ENCODE measurements at places on chromosomes 3 and 15. TPM values are rescaled to one million over a fixed set of nuclear protein-coding genes. Genes with fewer than 3 reads are reported as not detected.

The SUSD5 gene
- 38.5 TPM for total RNA-seq

The NLGN1 gene
- total RNA-seq: not detected

DNA sequence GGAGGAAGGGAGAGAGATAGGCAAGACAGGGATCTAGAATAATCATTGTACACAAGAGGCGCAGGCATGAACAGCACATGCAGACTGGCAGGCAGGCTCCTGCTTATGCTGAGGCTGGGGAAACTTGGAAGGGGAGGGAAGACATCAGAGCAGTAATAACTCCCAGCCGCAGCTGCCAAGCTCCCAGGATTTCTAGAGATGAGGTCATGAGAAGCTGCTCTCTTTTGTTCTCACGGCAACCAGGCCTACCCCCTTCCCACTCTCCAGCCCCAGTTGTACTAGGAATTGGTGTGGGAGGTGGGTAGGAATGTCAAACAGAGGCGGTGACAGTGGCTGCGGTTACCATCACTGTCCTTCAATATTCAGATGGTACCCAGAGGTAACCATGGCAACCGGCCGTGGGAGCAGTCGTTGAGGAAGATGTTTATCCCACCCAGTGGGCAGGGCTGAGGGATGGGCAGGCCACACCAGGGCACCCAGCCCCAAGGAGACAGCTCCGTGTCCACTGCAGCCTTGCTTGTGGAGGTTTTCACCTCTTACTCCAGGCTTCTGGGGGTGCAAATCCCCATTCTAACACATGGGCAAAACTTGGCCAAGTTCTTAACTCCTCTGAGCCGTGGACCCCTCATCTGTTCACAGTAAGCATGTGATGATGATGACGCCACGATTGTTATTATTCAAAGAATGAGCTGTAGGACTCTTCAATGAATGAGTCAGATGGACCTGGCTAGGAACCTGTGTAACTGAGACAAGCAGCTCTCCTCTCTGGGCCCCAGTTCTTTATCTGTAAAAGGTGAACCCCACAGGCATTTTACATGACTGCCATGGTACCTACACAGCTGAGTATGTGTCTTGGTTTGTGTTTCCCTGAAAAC lies 360.8 kb upstream of the PROK2 start:
- no peak for DNase-seq
- no peaks in the 10 kb centered on the region for H3K36me3 ChIP-seq
- H3K4me3 ChIP-seq: no peak overlapping the region
- no peaks in the 10 kb centered on the region for H3K27me3 ChIP-seq
- H3K4me1 ChIP-seq: peaks cover 30% of the 10 kb centered on the region

GRCh38 chr3:23497156-23497555 lies 294.0 kb downstream of the UBE2E2 start:
- H3K36me3 ChIP-seq: no peaks in the 10 kb centered on the region
- no peak overlapping the region for H3K4me3 ChIP-seq
- no peak for DNase-seq

The CRABP1 gene
- not detected for total RNA-seq

DNA sequence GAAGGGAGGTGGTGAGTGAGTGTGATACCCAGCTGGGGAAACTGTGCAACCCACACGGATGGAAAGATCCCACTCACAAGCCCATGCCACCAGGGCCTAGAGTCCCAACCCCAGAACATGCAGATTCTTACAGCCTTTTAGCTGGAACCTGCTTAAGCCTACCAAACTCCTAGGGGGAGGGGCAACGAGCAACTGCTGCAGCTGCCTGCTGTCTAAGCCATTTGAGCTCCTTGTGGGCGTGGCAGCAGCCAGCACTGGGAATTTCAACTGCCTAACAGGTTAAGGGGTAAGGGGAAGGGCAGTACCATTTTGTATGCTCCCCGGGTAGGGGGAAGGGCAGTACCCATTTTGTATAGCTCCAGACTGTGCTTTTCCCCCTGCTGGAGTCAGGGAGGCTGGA lies 673.2 kb upstream of the BCHE start:
- no peak overlapping the region for H3K27ac ChIP-seq
- no peak for DNase-seq
- H3K27me3 ChIP-seq: no peaks in the 10 kb centered on the region

DNA sequence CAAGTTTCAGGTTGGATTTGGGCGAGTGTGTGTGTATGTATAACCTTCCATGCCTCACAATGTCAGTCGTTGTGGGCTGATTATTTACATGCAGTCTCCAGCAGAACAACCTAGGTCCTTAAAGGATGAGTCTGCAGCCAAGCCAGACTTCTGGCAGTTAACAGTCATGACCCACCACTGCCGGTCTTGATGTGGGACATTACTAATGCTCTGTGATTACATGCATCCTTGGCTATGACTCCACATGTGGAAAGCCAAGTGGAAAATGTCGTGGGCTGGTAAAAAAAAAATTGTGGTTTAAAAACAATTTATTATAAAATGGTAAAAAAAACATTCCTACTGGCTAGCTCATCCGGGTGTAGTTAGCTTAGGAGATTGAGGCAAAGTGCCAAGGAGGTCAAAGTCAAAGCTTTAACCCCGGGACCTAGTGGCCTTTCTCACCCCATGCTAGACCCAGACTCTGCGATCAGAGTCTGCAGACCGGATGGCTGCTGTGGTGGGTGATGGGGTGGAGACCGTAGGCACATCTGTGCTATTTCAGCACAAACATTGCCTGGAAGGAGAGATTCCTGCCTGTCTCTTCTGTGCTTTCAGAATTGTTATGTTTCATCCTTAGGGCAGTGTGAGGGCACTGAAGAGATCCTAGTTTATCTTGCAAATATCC lies 6.8 kb downstream of the RARRES1 start:
- DNase-seq: no peak
- no peak overlapping the region for H3K4me3 ChIP-seq
- peaks cover 4% of the 10 kb centered on the region for H3K36me3 ChIP-seq
- H3K4me1 ChIP-seq: peaks cover 39% of the 10 kb centered on the region
- peak overlapping the region; percentile 69 for H3K27ac ChIP-seq

GRCh38 chr3:76585794-76586392 lies 454.0 kb upstream of the ROBO2 start:
- no peak overlapping the region for H3K4me3 ChIP-seq
- no peak for DNase-seq
- no peaks in the 10 kb centered on the region for H3K4me1 ChIP-seq
- H3K36me3 ChIP-seq: no peaks in the 10 kb centered on the region

- H3K4me3 ChIP-seq: no peak overlapping the region
- DNase-seq: no peak
- no peaks in the 10 kb centered on the region for H3K27me3 ChIP-seq
Observed at GRCh38 chr15:29784413-29784812, 37.9 kb downstream of the TJP1 start.

The PRRT3 gene
- total RNA-seq: 7.6 TPM

GRCh38 chr3:59558906-59559720 lies 509.3 kb upstream of the CFAP20DC start:
- peak overlapping the region; percentile 92 for H3K27ac ChIP-seq
- peaks cover 39% of the 10 kb centered on the region for H3K4me1 ChIP-seq
- H3K4me3 ChIP-seq: no peak overlapping the region
- H3K36me3 ChIP-seq: peaks cover 3% of the 10 kb centered on the region
- H3K27me3 ChIP-seq: no peaks in the 10 kb centered on the region
- DNase-seq: no peak
